Dermis blood vessel endothelial cell (primary cell): ENCODE measurements at places on chromosomes 11 and 22. TPM values are rescaled to one million over a fixed set of nuclear protein-coding genes. Genes with fewer than 3 reads are reported as not detected.

APLNR gene
- 3.0 and 19.6 TPM in 2 replicates for total RNA-seq

EXPH5 gene
- total RNA-seq: under 0.01 and 0.09 TPM in 2 replicates

OR56A1 gene
- 0.14 TPM in 1 of 2 replicates, not detected in the other for total RNA-seq

CENATAC gene
- total RNA-seq: 9.7 and 21.6 TPM in 2 replicates

HTATIP2 gene
- 75.9 and 94.3 TPM in 2 replicates for total RNA-seq

OR52N4 gene
- total RNA-seq: 0.17 TPM in 1 of 2 replicates, not detected in the other

ANKK1 gene
- not detected in 2 replicates for total RNA-seq

PDGFD gene
- 22.1 and 34.9 TPM in 2 replicates for total RNA-seq

CDC42EP2 gene
- total RNA-seq: 11.4 and 12.3 TPM in 2 replicates

RHOD gene
- total RNA-seq: 15.4 and 24.5 TPM in 2 replicates

FAM89B gene
- 23.3 and 24.8 TPM in 2 replicates for total RNA-seq

DKK3 gene
- total RNA-seq: 107 and 156 TPM in 2 replicates

CFAP300 gene
- total RNA-seq: 0.09 TPM in 1 of 2 replicates, not detected in the other

MICAL3 gene
- total RNA-seq: 40.2 and 43.4 TPM in 2 replicates
